Hair follicle dermal papilla cell (primary cell): ENCODE measurements at places on chromosomes 3 and 15. TPM values are rescaled to one million over a fixed set of nuclear protein-coding genes. Genes with fewer than 3 reads are reported as not detected.

Gene SAMD7
- not detected in 2 replicates for total RNA-seq

Gene PLA2G4F
- total RNA-seq = not detected in 2 replicates

Gene ABHD2
- 65.1 and 85.2 TPM in 2 replicates for total RNA-seq

Gene SCAMP5
- 1.5 and 7.7 TPM in 2 replicates for total RNA-seq

Gene TRH
- total RNA-seq = not detected in 2 replicates

Gene TP63
- 0.49 and 1.1 TPM in 2 replicates for total RNA-seq

Gene HGD
- total RNA-seq = not detected in 2 replicates

Gene RAB6B
- total RNA-seq = 0.61 and 0.81 TPM in 2 replicates

Gene ERICH6
- total RNA-seq = 0.32 and 0.49 TPM in 2 replicates

Gene TUSC7
- total RNA-seq = not detected in 2 replicates

Gene MYO5C
- total RNA-seq = 0.24 and 0.49 TPM in 2 replicates

Gene SPG21
- 92.3 and 103 TPM in 2 replicates for total RNA-seq

Gene NR1I2
- 0.16 TPM in 1 of 2 replicates, not detected in the other for total RNA-seq

Gene PP2D1
- total RNA-seq = not detected in 2 replicates

Gene CCK
- total RNA-seq = 2.4 and 3.8 TPM in 2 replicates

Gene P2RY14
- 0.16 TPM in 1 of 2 replicates, not detected in the other for total RNA-seq

Gene CAPN3
- 1.2 and 1.9 TPM in 2 replicates for total RNA-seq

Gene TYRO3
- 5.2 and 6.5 TPM in 2 replicates for total RNA-seq

Gene ECT2
- 18.6 and 29.9 TPM in 2 replicates for total RNA-seq

Gene KCNAB1
- total RNA-seq = 0.16 TPM in 1 of 2 replicates, not detected in the other

Gene ARGFX
- total RNA-seq = not detected in 2 replicates

Gene FAM43A
- total RNA-seq = 9.5 and 12.0 TPM in 2 replicates

Gene GPR156
- 1.5 TPM in 2 replicates for total RNA-seq

Gene MORF4L1
- 341 and 367 TPM in 2 replicates for total RNA-seq

Gene SPTSSB
- total RNA-seq = not detected in 2 replicates

Gene MYL3
- total RNA-seq = 2.3 and 9.2 TPM in 2 replicates

Gene FBXL2
- 21.3 and 25.3 TPM in 2 replicates for total RNA-seq

Gene GRK7
- 0.12 TPM in 1 of 2 replicates, not detected in the other for total RNA-seq

Gene GABPB1
- total RNA-seq = 35.9 and 46.4 TPM in 2 replicates

Gene NMB
- 2.4 and 2.8 TPM in 2 replicates for total RNA-seq

Gene MCTP2
- 27.2 and 29.9 TPM in 2 replicates for total RNA-seq

Gene CD200
- total RNA-seq = 0.12 TPM in 1 of 2 replicates, not detected in the other

Gene SIAH2
- 32.1 and 42.4 TPM in 2 replicates for total RNA-seq

Gene GPR87
- total RNA-seq = 0.16 TPM in 1 of 2 replicates, not detected in the other

Gene ABI3BP
- total RNA-seq = 28.9 and 61.1 TPM in 2 replicates

Gene FETUB
- not detected in 2 replicates for total RNA-seq

Gene ENTPD3
- 0.12 and 0.32 TPM in 2 replicates for total RNA-seq

Gene TM4SF18
- total RNA-seq = 0.12 and 0.32 TPM in 2 replicates

Gene ZBBX
- total RNA-seq = not detected in 2 replicates

Gene STRA6
- total RNA-seq = 1.1 and 5.2 TPM in 2 replicates
